ENCODE measurements at places on chromosomes 5 and 9. TPM values are rescaled to one million over a fixed set of nuclear protein-coding genes. Genes with fewer than 3 reads are reported as not detected.

Gene CNTNAP3
- total RNA-seq: 20.0 TPM

Gene PCDHB13
- 2.9 TPM for total RNA-seq

Gene SPARC
- total RNA-seq: 24,474 TPM

Gene IL11RA
- total RNA-seq: 32.0 TPM

Gene ZNF474
- total RNA-seq: 0.25 TPM

Gene PHYHD1
- total RNA-seq: 3.4 TPM

All from chondrocyte (in vitro differentiated cells).